CD8-positive, alpha-beta memory T cell (primary cell): ENCODE measurements at places on chromosomes 13 and 19.

DNA sequence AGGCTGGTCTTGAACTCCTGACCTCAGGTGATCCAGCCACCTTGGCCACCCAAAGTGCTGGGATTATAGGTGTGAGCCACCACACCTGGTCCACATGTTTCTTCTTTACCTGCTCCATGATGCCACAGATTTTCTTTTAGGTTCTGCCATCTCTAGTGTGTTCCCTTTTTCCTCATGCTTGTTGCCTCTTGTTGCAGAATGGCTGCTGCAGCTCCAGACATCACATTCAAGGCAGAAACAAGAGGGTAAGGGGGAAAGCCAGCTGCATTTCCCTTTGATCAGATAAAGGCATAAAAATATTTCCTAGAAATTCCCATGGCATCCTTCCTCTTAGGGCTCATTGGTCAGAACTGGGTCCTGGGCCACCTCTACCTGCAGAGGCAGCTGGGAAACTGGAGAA lies 12.3 kb upstream of the CCDC124 start:
- DNase-seq = no peak

GRCh38 chr13:108448891-108449290 lies 179.4 kb downstream of the TNFSF13B start:
- no peak for DNase-seq

GRCh38 chr13:97300871-97301270 lies 78.7 kb downstream of the MBNL2 start:
- DNase-seq = no peak

GRCh38 chr19:5536337-5536894 lies 31.3 kb downstream of the TINCR start:
- no peak for DNase-seq

GRCh38 chr19:17843292-17843827 lies 4.4 kb downstream of the JAK3 start:
- DNase-seq = no peak

GRCh38 chr13:74006666-74007065 lies 127.5 kb downstream of the KLF12 start:
- DNase-seq = no peak

DNA sequence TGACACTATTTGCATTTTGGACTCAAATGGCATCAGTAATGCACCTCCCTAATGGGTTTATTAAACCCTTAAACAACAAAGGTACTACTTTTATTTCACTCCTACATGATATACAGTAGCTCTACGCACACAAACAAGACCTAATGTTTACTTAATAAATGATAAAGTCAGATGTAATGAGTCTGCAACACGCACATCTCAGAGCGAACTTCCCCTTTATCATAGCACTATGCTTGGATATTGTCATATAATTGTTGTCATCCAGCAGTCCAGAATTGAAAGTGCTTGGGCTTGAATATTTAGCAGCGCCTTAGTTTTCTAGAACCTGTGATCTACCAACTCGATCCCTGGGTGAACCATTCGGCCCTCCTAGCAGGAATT lies 772 bp downstream of the PARP4 start:
- no peak for DNase-seq

DNA sequence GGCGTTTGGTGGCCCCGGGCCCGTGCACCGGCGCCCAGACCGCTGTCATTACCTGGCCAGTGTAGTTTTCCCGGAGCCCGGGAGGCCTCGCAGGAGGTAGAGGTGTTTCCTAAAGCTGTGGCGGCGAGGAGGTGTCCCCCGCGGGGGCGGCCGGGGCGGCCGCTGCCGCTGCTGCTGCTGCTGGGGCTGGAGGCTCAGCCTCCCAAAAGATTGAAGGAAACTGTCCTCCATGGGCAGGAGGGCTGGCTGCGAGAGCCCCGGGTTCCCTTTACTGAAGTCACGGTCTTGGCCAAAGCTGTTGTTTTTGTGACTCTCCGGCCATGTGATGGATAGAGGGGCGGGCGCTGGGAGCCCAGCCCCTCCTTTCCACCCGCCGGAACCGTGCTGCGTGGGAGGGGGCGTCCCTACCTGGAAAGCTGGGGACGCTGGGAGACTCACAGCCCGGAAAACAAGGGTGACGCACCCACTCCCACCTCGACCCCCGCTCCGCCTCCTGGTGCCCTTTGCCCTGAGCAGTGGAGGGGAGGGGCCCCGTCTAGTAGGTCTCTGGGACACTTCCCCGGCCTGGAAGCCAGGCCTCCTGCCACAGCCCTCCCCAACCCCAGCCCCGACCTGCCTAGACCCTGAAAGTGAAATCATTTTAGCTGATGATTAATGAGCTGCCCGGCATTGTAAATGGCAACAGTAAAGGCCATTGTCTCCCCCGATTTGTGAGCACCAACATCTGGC lies at the start of gene N4BP2L1:
TSS of gene N4BP2L1 (minus strand) at position 279 of the 729 bp plus-strand sequence. CDS start at position 231, 48 bp downstream.
- DNase-seq = peak; percentile 82

- DNase-seq = no peak
Measured at GRCh38 chr19:18551631-18552030, 6.0 kb upstream of the KXD1 start.

DNA sequence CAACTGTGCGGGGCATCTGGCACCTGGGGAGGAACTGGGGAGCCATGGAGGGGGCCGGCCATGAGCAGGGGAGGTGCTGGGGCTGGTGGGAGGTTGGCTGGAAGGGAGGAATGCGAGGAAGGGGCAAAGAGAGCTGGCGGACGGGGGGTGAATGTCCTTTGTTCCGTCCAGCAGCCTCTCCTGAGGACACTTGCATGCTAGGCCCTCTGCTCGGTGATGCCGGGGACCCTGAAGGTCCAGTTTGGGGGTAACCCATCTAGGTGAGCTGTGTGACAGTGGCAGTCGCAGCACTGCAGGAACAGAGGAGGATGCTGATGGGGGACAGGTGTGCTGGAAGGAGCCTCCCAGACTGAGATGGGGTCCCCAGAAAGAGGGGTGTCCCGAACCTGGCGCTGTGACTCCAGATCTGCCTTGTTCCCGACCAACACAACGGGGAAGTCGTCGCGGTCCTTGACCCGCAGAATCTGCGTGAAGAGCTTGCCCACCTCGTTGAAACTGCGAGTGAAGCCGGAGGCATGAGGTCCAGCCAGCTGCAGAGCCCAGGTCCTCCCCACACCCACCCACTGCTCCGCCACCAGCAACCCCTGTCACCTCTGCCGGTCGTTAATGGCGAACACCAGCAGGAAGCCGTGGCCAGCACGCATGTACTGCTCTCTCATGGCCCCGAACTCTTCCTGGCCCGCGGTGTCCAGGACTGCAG lies 3.6 kb downstream of the RRAS start:
- no peak for DNase-seq

GRCh38 chr13:111622051-111622531 lies 301.6 kb downstream of the TEX29 start:
- no peak for DNase-seq
